Activated CD8-positive, alpha-beta memory T cell treated with anti-CD3 and anti-CD28 coated beads for 4 hours (primary cell): ENCODE measurements at places on chromosomes 2 and 18.
A peak's percentile ranks its signal among the peaks of the same experiment; 100 is the strongest.

GRCh38 chr2:69741229-69741574 lies 732 bp upstream of the ANXA4 start:
- no peak for DNase-seq

DNA sequence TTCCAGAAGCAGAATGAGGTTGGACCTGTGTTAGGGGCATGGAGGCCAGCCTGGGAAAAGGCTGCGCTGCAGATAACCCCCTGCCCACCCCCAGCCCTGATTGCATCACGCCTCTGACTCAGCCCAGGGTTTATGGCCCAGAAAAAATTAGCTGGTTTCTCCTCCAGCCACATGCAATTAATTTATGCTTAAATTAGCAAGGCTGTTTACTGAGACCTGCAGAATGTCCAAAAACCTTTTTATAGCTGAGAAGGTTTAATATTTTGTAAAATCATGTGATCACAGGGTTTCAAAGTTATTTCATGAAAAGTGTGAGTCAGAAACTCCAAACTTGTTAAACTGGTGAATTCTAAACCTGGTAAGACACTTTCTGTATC lies 123.1 kb upstream of the HDAC4 start:
- no peak for DNase-seq

- no peak for DNase-seq
These were observed 87.6 kb downstream of the ACKR3 start for GRCh38 chr2:236657215-236657614.

DNA sequence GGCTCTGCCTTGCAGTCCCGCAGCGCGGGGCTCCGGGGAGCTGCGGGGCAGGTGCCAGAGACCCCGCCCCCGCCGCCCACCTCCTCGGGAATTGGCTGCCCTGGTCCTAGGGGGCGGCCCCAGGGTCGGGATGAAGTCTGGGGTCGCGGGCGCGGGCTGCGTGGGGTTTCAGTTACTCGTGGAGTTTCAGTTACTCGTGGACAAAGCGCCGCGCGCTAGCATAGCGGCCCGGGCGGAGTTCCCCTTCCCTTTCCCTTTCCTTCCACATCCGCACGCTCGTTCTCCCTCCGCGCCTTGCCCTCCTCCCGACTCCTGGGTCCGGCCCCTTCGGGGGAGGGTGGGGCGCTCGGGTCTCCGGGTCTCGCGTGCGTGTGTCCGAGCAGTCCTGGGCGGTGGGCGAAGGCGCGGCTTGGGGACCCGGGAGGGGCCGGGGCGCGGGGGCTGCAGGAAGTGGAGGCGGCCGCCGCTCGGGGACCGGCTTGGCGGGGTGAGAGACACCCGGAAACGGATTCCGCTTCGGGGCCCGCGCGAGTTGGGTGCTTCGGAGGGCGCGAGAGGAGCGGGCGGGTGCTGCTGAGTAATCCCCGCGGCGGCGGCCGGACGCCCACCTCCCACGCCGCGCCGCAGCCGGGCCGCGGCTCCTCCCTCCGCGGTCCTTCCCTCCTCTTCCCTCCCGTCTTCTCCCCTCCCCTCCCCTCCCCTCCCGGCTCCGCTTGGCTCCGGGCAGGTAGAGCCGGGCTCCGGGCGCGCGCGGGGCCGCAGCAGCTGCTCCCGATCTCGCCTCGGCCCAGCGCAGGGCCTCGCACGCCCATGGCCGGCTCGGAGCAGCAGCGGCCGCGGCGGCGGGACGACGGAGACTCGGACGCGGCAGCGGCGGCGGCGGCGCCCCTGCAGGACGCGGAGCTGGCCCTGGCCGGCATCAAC lies at the start of gene TTC39C:
Gene TTC39C (plus strand): TSS at position 693 of the 924 bp plus-strand sequence. CDS start 118 bp downstream, at position 811.
- peak; percentile 67 for DNase-seq

DNA sequence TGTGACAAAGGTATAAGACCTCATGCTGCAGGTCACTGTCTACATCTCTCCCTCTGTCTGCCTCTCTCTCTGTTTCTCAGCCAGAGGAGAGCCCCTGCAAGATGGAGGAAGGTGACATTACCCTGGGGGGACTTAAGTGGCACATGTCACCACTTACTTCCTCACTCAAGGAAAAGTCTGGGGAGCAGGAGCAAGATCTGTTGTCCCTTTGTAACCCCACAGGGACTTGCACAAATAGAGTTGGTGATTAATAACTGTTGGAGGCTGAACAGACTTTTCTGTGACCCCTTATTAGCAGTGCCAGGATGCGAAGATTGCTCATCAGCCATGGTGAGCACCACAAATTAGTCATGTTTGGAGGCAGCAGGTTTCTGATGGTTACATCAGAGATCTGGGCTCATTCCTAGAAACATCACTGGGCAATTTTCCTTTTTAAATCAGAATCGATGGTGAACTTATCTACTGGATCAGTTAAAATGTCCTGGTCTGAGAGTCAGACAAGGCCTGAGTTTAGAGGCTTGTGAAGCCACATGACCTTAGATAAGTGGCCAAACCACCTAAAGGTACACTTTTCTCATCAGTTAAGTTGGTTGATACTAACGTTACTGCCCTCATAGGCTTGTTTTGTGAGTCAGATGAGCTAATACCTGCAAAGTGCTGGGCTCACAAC lies 81.2 kb upstream of the LTBP1 start:
- no peak for DNase-seq

DNA sequence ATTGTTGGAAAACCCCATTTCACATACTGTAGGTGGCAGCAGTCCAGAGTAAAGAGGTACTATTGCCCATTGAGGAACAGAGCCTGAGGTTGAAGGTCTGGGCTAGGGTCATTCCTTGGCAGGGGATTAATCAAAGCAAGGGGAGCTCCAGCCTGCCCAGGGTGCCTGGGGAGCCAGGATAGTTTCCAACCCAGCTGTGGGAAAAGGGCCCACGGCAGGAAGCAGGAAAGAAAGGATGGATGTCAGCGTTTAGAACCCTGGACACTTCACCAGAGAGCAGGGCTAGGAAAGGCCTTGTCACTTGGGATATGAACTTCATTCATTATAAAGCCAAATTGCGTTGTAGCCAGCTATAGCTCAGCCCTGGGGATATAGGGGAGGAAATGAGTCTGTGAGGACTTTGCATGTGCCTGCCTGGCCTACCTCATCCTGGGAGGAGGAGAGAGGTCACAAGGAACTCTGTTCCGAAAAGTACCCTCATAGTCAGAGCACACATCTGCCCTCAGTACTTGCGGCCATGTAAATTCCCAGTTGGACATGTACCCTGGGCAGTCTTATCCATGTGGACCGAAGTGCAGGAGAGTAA lies 140.2 kb upstream of the COPS8 start:
- DNase-seq = no peak

GRCh38 chr2:170170281-170171040 lies 7.5 kb upstream of the MYO3B start:
- DNase-seq = no peak

GRCh38 chr18:45430041-45430440 lies 185.2 kb upstream of the SLC14A2 start:
- DNase-seq = no peak

GRCh38 chr2:102101849-102102635 lies 40.5 kb upstream of the IL1R1 start:
- no peak for DNase-seq

GRCh38 chr18:46250084-46250811 lies 146.1 kb downstream of the HAUS1 start:
- peak; percentile 21 for DNase-seq

DNA sequence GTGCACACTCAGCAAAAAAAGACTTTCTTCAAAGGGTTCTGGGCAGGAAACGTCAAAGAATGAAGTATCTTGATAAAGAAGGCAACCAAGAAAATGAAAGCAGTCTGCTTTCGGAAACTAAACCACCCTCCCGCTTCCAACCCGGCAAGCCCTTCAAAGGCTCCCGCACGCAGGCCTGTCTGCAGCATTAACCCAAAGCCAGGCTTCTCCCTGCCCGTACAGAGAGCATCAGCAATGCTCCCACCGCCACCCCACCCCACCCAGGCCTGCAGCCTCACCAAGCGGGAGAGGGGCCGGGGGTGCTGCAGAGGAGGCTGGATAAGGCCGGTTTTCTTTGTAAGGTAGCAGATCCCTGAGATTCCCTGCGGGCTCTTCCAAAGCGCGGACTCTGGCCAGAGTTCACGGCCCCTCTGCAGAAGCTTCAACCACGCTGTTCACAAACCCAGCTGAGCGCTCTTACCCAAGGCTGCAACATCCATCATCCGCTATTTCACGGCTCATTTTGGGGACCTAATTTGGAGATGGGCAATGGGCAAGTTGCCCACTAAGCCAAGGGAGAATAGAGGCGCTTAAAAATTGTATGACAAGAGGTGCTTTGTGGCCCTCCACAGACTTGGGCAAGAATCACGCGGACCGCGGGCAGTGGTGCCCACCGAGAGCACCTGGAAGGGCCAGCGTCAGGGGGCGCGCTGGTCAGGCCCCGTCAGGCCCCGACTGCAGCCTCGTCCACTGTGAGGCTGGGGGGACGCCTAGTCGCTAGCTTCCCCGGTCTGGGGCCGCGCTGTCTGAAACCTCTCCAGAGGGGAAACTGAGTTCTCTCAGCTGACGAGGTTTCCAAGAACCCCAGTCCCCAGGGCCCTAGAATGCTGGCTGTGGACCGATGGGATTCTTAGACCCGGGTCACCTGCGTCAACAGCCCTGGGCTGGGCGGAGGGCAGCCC lies 225.4 kb upstream of the ID2 start:
- no peak for DNase-seq

- no peak for DNase-seq
These were observed 105.9 kb downstream of the LBH start for GRCh38 chr2:30336978-30337841.

GRCh38 chr18:1505856-1506255 lies 601.2 kb downstream of the ADCYAP1 start:
- no peak for DNase-seq

- DNase-seq = no peak
These were observed 400.5 kb upstream of the TCF4 start for GRCh38 chr18:55988537-55988936.

DNA sequence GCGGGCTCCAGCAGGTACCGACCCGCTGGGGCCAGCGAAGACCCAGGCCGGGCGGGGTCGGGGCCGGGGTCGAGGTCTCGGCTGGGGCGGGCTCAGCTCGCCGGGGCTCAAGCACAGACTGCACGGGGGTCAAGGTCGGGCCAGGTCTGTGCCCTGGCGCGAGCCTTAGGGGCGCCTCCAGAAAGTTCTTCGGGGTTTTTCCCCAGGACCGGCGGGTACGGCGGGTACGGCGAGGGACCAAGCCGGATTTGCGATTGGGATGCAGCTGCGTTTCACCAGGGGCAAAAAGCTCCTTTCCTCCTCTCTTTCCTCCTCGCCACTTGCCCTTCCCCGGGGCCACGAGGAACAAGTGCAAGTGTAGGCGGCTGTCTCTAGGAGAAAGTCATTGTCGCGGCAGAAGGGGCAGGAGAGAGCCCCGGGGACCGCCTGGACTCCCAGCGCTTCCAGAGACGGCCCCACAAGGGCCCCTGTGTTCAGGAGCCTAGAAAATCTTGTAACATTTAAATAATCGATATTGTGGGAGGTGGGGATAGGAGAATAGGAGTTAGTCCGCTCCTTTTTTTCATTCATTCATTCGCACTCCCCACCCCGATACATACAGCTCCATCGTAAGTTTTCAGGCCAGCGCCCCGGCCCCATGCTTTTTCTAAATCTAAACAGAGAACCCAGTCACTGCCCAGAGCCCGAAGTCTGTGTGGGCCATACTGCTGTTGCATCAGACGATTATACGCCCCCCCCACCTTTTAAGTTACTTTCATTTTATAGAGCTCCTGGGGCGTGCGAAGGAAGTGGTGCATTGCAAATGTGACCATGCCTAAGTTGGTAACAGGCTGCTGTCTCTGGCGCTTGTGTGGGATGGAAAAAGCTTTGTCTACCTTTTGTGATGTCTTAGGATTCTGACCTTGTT lies 679 bp downstream of the PMAIP1 start:
- peak; percentile 40 for DNase-seq

DNA sequence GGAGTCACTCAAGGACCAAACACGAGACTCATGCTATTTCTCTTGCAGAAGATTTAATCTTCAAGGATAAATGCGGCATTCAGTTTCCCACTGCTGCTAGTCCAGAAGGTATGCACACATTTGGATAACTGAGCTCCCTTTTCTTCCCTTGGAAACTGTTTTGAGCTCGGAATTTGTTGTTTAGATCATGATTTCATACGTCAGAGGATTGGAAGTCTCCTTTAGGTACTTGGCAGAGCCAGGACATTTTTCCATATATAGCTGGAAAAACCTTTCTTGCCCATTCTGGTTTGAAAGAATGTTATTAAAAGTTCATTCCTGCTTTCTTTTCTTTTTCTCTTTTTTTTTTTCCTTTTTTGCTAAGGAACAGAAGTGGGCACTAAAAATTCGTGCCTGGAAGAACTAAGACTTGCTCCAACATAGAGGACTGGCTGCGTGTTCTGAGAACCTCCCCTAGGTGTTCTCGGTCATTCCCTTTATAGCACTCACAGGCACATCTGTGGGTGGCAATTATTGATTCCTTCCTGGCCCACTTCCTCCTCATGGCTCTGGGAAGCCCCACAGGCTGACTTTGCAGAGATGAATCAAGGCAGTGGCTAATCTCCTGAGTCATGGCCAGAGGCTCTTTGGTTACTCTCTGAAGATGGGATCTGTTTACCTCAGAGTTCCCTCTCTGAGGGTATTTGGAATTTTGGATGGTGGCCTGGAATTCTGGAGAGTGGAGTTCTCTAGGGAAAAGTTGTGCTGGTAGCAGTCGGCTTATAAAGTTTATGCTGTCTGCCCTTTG lies 104.8 kb downstream of the PLCL1 start:
- no peak for DNase-seq

DNA sequence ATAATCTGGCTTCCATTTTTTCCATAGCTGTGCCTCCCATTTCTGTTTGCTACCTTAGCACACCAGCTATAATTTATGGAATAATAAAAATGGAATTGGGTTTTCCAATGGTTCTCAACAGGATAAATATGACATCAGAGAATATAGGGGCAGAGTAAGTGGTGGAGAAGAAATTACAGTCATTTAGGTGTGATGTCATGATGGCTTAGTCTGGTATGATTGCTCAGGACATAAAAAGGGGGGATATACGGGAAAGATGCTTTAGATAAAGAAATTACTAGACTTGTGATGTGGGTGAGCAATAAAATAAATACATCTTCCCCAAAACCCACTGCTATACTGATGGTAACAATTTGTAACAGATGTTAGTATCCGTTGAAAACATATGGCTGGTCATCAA lies 21.6 kb upstream of the KIF5C start:
- DNase-seq = no peak

- no peak for DNase-seq
These were observed 425 bp upstream of the SALL3 start for GRCh38 chr18:78979056-78979729.

DNA sequence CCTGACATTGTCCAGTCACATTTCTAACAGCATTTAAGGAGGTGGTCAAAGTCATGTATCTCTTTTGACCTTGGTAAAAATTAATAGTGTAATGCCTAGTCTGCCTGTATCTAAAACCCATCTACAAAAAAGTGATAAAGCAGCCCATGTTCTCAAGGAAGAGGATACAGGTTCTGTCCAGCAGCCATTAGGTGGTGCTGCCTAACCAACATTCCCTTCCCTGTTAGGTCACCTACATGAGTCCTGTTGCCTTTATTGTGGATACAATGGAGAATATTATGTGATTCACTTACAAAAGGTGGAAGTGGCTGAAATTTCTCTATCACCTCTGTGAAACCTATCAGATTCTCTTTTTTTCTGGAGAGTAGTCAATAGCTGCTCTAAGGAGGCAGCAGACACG lies 52.5 kb downstream of the AQP4 start:
- no peak for DNase-seq

GRCh38 chr2:15693926-15694588 lies 102.4 kb downstream of the DDX1 start:
- DNase-seq = no peak
